ENCODE measurements at places on chromosomes 13 and 19. TPM values are rescaled to one million over a fixed set of nuclear protein-coding genes. Genes with fewer than 3 reads are reported as not detected.

DNA sequence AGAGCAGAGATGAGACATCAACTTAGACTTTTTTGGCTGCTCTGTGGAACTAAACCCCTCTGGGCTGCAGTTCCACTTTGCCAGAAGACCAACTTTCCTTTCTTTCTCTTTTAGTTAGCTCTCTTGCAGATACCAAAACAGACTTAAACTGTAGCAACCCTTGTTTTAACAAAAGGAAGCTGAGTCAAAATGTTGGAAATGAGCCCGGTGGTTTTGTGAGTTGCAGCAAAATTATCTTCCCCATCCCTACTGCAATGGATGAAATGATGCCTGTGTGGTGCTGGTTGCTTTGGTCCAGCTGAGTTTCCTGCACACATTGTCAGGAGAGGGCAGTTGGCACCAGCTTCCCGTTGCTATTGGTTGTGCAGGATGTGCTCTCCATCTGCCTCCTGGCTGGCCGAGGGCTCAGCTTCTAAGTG lies 115.3 kb downstream of the LRCH1 start:
- peak; percentile 90 for DNase-seq

GRCh38 chr13:42905579-42905978 lies 86.5 kb downstream of the EPSTI1 start:
- DNase-seq, result no peak

GRCh38 chr19:46925548-46925950 lies 64.8 kb downstream of the ARHGAP35 start:
- DNase-seq, result peak; percentile 52

ANO8 gene
- 2.3 TPM for total RNA-seq

DNA sequence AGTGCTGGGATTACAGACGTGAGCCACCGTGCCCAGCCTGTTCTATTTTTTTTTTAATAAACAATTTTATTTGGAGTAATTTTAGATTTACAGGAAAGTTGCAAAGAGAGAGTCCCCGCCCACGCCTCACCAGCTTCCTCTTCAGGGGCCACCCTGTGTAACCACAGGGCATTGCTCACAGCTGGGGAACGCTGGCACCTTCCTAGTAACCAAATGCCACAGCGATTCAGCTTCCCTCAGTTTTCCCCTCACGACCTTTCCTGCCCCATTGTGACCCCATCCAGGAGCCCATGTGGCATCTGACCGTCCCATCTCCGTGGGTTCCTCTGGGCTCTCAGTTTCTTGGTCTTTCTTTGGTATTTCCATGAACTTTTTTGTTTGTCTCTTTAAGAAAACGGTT lies 83.9 kb downstream of the GNG7 start:
- DNase-seq, result peak; percentile 78

MEIS3 gene
- total RNA-seq, result 6.3 TPM

DNA sequence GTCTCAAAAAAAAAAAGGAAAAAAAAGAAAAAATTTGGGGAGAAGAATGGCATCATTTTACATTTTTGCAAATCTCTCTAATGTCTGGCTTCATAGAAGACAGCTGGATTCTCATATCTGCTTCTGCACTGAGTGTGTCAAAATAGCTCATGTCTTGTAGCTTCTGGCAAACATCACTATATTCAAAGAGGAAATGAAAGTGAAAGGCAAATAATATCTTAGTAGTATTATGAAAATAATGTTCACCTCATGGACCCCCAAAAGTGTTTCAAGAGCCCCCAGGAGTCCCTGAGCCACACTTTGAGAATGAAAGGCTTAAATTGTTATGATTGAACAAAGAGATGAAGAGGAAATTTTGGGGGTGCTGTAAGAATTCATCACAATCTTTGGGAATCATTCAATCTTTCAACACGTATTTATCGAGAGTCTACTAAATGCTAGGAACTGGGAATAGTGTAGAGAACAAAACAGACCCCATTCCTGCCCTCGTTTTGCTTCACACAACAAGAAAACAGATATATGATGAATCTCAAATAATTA lies 1.2 kb upstream of the SLC6A16 start:
- DNase-seq, result no peak

DNA sequence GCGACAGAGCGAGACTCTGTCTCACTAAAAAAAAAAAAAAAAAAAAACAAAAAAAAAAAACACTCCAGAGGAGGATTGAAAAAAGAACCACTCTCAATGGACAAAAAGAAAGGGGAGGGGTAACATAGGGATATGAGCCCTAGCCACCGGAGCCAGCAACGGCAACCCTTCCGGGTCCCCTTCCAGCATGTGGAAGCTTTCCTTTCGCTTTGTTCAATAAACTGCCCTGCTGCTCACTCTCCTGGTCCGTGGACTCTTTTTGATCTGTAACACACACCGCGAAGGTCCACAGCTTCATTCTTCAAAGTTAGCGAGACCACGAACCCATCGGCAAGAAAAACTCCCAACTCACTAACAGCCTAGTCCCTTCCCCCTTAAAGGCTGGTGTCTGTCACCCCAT lies 1.0 kb upstream of the REX1BD start:
- DNase-seq, result no peak

DNA sequence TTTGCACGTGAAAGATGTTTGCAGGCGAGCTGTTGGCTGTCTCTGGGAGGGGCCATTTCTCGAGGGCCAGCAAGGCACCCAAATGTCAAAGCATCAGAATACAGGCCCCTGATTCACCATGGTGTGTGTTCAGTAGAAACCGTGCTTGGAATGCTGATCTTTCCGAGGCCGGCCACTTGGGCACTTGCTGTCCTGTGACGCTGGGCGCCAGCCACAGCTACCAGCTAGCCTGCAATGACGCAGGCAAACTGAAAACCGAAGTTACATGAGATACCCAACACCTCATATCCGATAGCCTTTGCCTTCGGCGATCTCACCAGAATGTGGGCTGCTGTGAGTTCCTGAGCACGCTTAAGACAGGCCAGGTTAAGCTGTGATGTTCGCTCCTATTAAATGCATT lies 12.0 kb downstream of the THOP1 start:
- no peak for DNase-seq

UPK1A gene
- not detected for total RNA-seq

- DNase-seq, result no peak
These were observed 9.7 kb downstream of the MKNK2 start for GRCh38 chr19:2041433-2041682.

DNA sequence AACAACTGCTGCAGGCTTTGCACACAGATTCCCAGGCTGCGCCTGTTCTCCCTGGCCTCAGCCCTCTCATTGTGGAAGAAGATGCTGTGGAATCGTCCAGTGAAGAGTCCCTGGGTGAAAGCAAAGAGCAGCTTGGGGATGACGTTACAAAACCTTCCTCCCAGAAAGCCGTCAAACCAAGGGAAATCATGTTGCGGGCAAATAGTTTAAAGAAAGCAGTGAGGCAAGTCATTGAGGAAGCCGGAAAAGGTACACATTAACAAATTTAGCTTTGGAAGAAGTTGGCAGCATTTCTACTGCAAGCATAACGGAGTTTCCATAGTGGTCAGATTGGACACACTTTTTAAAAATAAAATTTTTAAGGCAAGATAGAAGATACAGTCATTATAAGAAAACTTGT lies 82.9 kb upstream of the AKAP11 start:
- no peak for DNase-seq

SIGLECL1 gene
- not detected for total RNA-seq

JAK3 gene
- total RNA-seq, result not detected

TMEM259 gene
- 130 TPM for total RNA-seq

PLPPR2 gene
- total RNA-seq, result 0.27 TPM

DNA sequence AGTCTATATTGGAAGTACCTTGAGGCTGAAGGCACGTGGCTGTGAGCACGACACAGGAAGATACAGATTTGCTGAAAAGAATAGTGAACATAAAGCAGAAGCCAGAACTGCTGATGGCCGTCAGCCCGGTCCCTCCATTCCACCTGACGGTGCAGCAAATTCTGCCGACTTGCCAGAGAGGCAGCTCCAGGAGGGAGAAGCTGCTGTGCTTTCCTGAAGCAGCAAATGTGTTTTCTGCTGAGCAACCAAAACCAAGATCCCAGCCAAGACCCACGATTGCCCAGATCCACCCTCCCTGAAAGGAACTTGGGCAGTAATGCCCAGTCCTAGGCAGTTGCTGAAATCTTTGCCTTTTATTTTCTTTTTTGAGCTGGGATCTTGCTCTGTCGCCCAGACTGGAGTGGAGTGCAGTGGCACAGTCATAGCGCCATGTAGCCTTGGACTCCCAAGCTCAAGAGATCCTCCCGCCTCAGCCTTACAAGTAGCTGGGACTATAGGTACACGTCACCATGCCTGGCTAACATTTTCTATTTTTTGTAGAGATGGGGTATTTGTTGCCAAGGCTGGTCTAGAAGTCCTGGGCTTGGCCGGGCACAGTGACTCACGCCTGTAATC lies 7.0 kb upstream of the RCN3 start:
- no peak for DNase-seq

DNA sequence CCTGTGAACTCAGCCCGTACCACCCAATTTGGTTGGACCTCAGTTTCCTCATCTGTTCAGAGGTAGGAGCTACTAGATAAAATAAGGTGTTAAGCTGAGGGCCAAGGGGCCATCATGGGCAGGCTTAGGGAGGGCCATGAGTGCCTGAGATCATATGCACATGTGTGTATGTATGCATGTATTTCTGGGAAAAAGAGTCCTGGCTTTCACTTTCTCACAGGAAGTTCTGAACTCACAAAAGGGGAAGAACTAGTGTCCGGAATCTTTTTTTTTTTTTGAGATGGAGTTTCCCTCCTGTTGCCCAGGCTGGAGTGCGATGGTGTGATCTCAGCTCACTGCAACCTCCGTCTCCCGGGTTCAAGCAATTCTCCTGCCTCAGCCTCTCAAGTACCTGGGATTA lies 18.9 kb downstream of the TGFB1 start:
- DNase-seq, result no peak

RAB3A gene
- 1.3 TPM for total RNA-seq

DNA sequence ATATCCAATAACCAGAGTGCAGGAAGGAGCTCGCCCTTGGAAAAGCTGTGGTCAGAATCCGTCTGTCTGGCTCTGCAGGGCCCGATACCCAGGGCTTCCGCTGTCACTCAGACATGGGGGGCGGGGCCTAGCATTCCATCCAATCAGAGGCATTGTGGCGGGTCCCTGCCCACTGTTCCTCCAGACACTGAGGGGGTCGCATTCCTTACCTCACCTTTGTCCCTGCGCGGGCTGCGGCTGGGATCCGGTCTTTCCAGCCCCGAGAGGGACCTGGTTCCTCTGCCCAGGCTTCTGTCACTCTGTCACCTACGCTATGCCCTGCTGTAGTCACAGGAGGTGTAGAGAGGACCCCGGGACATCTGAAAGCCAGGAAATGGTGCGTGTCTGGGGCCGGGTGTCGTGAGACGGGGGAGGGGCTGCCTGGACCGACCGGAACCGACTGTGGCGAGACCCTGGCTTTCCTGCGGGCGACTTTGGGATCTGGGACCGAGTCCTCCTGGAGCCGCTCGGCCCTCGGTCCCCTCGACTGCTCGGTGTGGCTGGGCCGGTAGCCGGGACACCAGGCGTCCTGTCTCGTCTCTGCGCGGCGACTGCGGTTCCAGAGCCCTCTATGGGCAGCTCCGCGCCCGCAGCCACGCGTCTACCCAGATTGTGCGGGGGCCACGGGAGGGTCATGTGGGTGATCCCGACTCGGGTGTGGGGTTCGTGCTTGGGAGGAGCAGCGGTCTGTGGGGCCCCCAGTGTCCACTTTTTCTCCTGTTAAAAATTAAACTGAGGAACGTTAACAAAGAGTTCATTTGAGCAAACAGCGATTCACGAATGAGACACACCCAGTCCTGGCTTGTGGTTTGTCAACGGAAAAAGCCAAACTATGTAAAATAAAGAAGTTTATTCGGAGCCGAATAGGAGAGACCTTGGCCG lies at the start of gene ZNF69:
TSS of gene ZNF69 (plus strand) at position 172 of the 921 bp plus-strand sequence. CDS start at position 314, 142 bp downstream.
- no peak for DNase-seq

- no peak for DNase-seq
These were observed 71.6 kb upstream of the UBAC2 start for GRCh38 chr13:99129050-99129449.

FCER2 gene
- not detected for total RNA-seq

GRCh38 chr13:91722267-91722884 lies 324.0 kb downstream of the GPC5 start:
- peak; percentile 33 for DNase-seq

ZNF563 gene
- total RNA-seq, result 0.13 TPM

SDHAF1 gene
- total RNA-seq, result 22.9 TPM

DNA sequence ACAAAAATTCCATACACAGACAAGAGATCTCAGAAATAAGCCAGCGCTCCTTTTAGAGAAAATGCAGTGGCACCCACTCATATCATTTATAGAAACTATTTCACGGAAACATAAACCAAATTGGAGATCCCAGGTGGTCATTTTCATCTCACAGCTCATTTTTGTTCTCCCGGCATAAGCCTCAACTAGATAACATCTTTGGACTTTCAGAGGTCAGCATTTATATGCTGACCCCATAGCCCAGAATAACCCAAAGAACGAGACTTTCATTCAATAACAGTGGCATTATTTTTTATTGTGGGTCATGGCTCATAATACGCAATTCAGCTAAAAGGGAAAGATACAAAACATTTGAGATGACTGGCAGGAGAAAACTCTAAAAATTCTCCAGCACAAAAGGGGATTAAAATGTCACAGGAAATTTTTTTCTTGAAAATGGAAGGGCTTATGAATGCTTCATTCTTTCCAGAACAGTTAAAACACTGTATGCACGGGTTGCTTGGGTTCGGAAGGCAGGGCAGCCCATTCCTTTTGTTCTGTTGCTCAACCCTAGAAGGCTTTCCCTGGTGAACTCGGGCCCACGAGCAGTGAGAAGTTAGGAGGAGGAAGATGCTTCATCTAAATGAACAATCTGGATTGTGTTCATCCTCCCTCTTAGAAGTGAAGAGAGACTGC lies 24.0 kb downstream of the STARD13 start:
- DNase-seq, result no peak

IRS2 gene
- total RNA-seq, result 5.0 TPM

DNA sequence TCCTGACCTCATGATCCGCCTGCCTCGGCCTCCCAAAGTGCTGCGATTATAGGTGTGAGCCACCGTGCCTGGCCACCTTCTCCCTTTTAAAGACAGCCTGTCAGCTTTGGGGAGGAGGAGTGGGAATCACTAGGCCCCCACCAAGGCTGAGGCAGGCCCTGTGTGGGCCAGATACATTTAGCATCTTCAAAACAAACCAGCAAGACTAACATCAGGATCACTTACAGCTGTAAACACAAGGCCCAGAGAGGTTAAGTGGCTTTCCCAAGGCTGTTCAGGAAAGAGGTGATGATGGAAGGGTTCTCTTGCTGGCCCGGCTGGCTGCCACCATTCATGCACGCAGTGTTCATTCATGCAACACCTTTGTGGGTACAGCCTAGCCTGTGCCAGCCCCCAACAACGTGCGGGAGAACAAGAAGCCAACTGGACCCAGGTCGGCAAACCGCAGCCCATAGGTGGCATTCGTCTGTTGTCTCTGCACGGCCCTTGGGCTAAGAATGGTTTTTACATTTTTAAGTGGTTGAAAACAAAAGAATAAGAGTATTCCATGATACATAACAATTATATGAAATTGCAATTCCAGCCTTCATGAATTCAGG lies 23.0 kb downstream of the IER2 start:
- no peak for DNase-seq

PGLYRP1 gene
- not detected for total RNA-seq

- DNase-seq, result no peak
These were observed 445.6 kb downstream of the KCTD12 start for GRCh38 chr13:76440568-76440967.
